ENCODE measurements at places on chromosomes 7 and 10.

GRCh38 chr7:135717693-135718092, 10.3 kb downstream of the SLC13A4 start:
- DNase-seq: no peak

- DNase-seq: no peak
Measured at GRCh38 chr10:90743291-90743690, 114.5 kb downstream of the HTR7 start.

GRCh38 chr7:11448323-11448722, 383.7 kb downstream of the THSD7A start:
- no peak for DNase-seq

DNA sequence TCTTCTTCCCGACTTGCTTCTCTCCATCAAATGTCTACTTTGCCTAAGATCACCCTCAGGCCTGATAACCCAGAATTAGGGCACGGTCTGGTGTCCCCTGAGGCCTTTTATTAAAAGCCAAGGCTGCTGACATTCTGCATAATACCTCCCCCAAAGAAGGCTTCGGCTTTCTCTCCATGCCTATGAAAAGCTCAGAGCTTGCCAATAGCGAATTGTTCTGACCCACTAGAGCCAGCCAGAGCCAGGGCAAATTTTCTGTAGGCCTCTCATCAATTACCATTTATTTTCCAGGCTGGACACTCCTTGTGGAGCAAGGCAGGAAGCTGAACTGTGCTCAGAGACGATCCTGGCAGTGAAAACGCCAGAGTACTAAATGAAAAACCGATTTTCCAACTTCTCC, 64.3 kb upstream of the ADRB1 start:
- no peak for DNase-seq

- DNase-seq: no peak
Measured at GRCh38 chr7:27686315-27686714, 23.6 kb upstream of the HIBADH start.

GRCh38 chr7:131753620-131754222, 197.3 kb upstream of the PODXL start:
- no peak for DNase-seq

DNA sequence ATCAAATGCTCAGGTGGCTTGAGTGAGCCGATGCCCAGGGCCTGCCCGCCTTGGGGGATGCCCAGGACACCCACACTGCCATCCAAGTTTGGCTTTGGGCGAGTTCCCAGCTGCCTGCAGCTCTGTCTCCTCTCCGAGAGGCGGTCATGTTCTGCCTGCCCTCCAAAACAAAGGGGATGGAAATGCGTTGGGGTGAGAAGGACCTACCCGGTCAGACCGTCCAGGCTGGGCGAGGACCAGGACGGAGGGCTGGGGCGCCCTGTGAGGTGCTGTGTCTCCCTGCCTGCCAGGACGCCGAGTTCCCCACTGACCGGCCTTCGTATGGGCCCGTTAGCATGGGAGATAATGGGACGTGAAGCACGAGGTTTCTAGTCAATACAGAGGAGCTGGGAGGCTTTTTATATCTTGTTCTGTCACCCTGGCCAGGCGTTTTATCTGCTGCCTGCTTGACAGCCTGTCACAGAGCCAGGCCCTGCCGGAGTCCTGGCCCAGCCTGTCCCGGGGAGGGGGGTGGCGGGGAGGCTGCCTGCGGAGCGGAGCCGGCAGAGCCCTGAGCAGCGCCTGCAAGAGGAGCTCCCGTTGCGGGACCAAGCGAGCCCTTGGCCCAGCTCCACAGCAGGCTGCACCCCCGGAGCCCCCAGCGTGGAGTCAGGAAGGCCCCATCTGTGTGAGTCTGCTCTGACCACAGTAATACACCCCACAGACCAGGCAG, 22.0 kb upstream of the ELFN1 start:
- no peak for DNase-seq
